Cardiac ventricle fibroblast (primary cell): ENCODE measurements at places on chromosomes 16 and 17. TPM values are rescaled to one million over a fixed set of nuclear protein-coding genes. Genes with fewer than 3 reads are reported as not detected.

The EVPL gene
- total RNA-seq, result not detected in 2 replicates

The KRTAP2-3 gene
- total RNA-seq, result not detected in 2 replicates

The KRTAP1-5 gene
- total RNA-seq, result not detected in 2 replicates

The KRT14 gene
- total RNA-seq, result 0.34 TPM in 1 of 2 replicates, not detected in the other

The MOSMO gene
- 11.2 and 12.7 TPM in 2 replicates for total RNA-seq

The CDH11 gene
- total RNA-seq, result 563 and 991 TPM in 2 replicates

The ITGAD gene
- not detected in 2 replicates for total RNA-seq

The EEF2K gene
- 22.3 and 23.0 TPM in 2 replicates for total RNA-seq

The STH gene
- total RNA-seq, result not detected in 2 replicates

The NXN gene
- 8.7 and 10.3 TPM in 2 replicates for total RNA-seq

The ABCA6 gene
- 98.0 and 110 TPM in 2 replicates for total RNA-seq

The OR1F1 gene
- total RNA-seq, result not detected in 2 replicates

The TBC1D3K gene
- total RNA-seq, result not detected in 2 replicates

The TEKT1 gene
- not detected in 2 replicates for total RNA-seq

The MEOX1 gene
- total RNA-seq, result 0.25 TPM in 1 of 2 replicates, not detected in the other

The C16orf46 gene
- 0.87 and 2.1 TPM in 2 replicates for total RNA-seq

The CACNG1 gene
- total RNA-seq, result not detected in 2 replicates

The DCUN1D3 gene
- total RNA-seq, result 32.2 and 32.8 TPM in 2 replicates

The RNF157 gene
- total RNA-seq, result 0.10 and 0.44 TPM in 2 replicates

The SBK1 gene
- not detected in 2 replicates for total RNA-seq

The PCGF2 gene
- total RNA-seq, result 11.7 and 12.4 TPM in 2 replicates

The LAT gene
- total RNA-seq, result 0.56 and 0.93 TPM in 2 replicates

The MMP28 gene
- 0.68 and 1.7 TPM in 2 replicates for total RNA-seq

The CIAO2B gene
- 35.9 and 48.6 TPM in 2 replicates for total RNA-seq

The CES1 gene
- 28.2 and 41.6 TPM in 2 replicates for total RNA-seq

The ABCA8 gene
- 103 and 127 TPM in 2 replicates for total RNA-seq

The ITGB3 gene
- 2.6 and 3.9 TPM in 2 replicates for total RNA-seq

The TBX6 gene
- total RNA-seq, result 0.37 TPM in 1 of 2 replicates, not detected in the other

The KRT33A gene
- not detected in 2 replicates for total RNA-seq

The TVP23A gene
- 1.2 TPM in 1 of 2 replicates, not detected in the other for total RNA-seq

The GDPD1 gene
- total RNA-seq, result 1.3 TPM in 1 of 2 replicates, not detected in the other

The CD19 gene
- total RNA-seq, result not detected in 2 replicates

The RAC3 gene
- 16.2 and 19.9 TPM in 2 replicates for total RNA-seq

The HS3ST6 gene
- not detected in 2 replicates for total RNA-seq

The CA4 gene
- total RNA-seq, result not detected in 2 replicates

The PMP22 gene
- 134 and 139 TPM in 2 replicates for total RNA-seq

The CDC42EP4 gene
- 45.2 and 56.4 TPM in 2 replicates for total RNA-seq

The PLXDC1 gene
- 8.8 and 15.4 TPM in 2 replicates for total RNA-seq

The GPR142 gene
- total RNA-seq, result not detected in 2 replicates

The PKD1 gene
- total RNA-seq, result 85.9 and 91.5 TPM in 2 replicates

The ACSM3 gene
- 8.1 TPM in 2 replicates for total RNA-seq

The FAM83G gene
- total RNA-seq, result 2.3 and 3.1 TPM in 2 replicates

The CCDC200 gene
- total RNA-seq, result not detected in 2 replicates

The TMIGD1 gene
- not detected in 2 replicates for total RNA-seq

The FOXF1 gene
- total RNA-seq, result not detected in 2 replicates

The TBC1D3G gene
- not detected in 2 replicates for total RNA-seq

The PPY gene
- not detected in 2 replicates for total RNA-seq

The CHCT1 gene
- total RNA-seq, result not detected in 2 replicates

The JUP gene
- 22.5 and 23.7 TPM in 2 replicates for total RNA-seq

The OSGIN1 gene
- total RNA-seq, result 10.2 and 10.7 TPM in 2 replicates

The DEXI gene
- 80.1 and 90.1 TPM in 2 replicates for total RNA-seq

The CCL17 gene
- total RNA-seq, result not detected in 2 replicates

The AIPL1 gene
- total RNA-seq, result not detected in 2 replicates
